Right lobe of liver (tissue), 6 donors: ENCODE measurements at places on chromosomes 16 and 17. TPM values are rescaled to one million over a fixed set of nuclear protein-coding genes. Genes with fewer than 3 reads are reported as not detected.

DNA sequence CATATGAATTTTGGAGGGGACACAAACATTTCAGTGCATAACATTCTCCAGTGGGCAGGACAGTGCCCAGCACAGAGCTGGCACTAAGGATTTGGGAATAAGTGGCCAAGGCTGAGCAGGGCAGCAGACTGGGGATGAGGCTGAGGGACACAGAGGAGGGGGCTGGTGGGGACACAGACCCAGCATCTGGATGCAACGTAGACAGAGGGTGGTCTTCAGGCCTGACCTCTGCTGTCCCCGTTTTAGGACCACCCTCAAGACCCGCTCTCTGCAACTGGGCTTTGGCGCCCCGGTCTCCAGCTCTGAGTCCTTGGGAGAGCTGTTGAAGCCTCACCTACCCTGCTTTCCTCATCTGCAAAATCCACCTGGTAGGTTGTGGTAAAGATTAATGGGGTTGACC lies 3.3 kb upstream of the PRSS33 start:
- no peak overlapping the region for H3K4me3 ChIP-seq
- no peaks in the 10 kb centered on the region for H3K4me1 ChIP-seq
- peak; percentile 16 for DNase-seq
- H3K27ac ChIP-seq: no peak overlapping the region
- H3K27me3 ChIP-seq: peaks cover 9% of the 10 kb centered on the region

GRCh38 chr17:40582328-40582901 lies 17.1 kb upstream of the CCR7 start:
- DNase-seq: no peak
- no peaks in the 10 kb centered on the region for H3K36me3 ChIP-seq
- H3K4me3 ChIP-seq: no peak overlapping the region
- no peak overlapping the region for H3K27ac ChIP-seq

DNA sequence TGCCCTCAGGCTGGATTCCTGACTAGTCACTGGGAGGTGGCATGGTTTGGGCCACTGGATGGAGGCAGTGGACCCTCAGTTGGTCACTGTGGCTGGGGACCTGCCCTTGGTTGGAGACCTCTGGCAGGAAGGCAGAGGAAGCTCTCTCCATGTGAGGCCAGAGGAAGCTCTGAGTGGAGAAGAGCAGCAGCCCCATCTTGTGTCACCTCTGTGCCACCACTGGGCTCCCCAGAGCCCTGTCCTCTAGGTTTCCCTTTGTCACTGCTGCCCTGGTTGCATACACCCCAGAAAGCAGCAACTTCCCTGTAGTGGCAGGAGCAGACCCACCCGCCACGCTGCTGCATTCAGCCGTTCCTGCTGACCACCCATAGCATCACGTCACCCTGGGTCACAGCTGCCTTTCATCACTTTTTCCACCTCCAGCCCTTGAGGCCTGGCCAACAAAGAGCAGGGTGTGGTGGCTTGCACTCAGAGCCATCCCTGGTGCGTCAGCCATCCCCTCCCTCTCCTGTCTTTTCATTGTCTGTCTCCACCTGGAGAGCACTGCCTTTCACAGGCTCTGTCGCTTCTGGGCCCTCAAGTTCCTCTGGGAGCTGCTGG lies 11.9 kb downstream of the CTRL start:
- no peak for DNase-seq
- H3K27me3 ChIP-seq: no peaks in the 10 kb centered on the region
- no peaks in the 10 kb centered on the region for H3K4me1 ChIP-seq
- H3K36me3 ChIP-seq: no peaks in the 10 kb centered on the region
- no peak overlapping the region for H3K27ac ChIP-seq

DNA sequence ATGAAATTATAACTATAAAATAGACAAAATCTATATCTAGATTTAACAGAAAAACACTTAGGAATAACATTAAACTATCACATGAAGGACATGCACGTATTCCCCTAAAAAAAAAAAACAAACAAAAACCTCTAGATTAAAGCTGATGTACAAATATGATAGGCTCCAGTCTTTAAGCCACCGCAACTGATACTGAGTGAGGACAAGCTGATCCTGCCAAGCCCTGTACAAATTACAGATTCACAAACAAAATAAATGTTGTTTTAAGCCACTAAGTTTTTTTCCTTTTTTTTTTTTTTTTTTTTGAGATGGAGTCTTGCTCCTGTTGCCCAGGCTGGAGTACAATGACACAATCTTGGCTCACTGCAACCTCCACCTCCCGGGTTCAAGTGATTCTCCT lies 35.3 kb downstream of the SMURF2 start:
- peaks cover 5% of the 10 kb centered on the region for H3K4me1 ChIP-seq
- no peaks in the 10 kb centered on the region for H3K36me3 ChIP-seq
- H3K4me3 ChIP-seq: no peak overlapping the region
- DNase-seq: no peak

- peak overlapping the region; percentile 55 for H3K27ac ChIP-seq
- H3K4me3 ChIP-seq: peak overlapping the region; percentile 47
- no peaks in the 10 kb centered on the region for H3K4me1 ChIP-seq
- peak; percentile 74 for DNase-seq
- H3K36me3 ChIP-seq: no peaks in the 10 kb centered on the region
Observed at GRCh38 chr17:32323811-32324491, 18.0 kb downstream of the C17orf75 start.

DNA sequence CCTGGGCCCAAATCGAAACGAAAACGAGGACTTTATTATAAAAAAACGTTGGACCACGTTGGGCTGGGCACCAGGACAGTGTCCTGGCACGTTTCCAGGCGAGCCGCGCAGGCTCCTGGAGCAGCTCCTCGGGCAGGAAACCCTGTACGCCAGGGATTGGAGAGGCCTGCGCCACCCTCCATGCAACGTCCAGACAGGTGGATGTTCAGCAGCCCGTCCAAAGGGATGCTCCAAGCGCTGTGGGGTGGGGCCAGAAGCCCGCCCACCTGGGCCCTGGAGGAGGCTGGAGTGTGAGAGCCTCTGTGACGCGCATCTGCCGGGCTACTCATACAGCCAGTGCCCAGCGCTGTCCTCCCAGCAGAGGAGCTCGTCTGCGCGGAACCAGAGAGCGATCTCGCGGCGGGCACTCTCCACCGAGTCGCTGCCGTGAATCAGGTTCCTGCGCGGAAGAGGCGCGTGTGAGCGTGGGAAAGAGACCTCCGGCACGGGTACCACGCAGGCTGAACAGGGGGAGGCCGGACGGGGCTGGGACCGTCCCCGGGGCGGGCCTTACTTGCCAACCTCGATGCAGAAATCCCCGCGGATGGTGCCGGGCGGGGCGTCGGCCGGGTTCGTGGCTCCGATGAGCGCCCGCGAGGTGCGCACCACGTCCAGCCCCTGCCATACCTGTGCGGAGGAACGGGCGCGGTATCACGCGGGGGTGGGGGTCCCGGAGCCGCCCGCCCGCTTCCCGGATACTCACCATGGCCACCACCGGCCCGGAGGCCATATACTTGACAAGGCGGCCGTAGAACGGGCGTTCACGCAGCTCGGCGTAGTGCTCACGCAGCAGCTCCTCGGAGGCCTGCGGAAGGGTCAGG lies 785 bp downstream of the NME3 start:
- peak overlapping the region; percentile 100 for H3K4me3 ChIP-seq
- peak overlapping the region; percentile 20 for H3K27ac ChIP-seq
- no peaks in the 10 kb centered on the region for H3K36me3 ChIP-seq
- DNase-seq: peak; percentile 79
- H3K4me1 ChIP-seq: peaks cover 13% of the 10 kb centered on the region

Gene TSPAN10
- 1.2 TPM for total RNA-seq

Gene TBC1D3K
- not detected for total RNA-seq

Gene TMEM220
- 39.4 TPM for total RNA-seq

Gene CTRB1
- total RNA-seq: not detected
